ENCODE measurements at places on chromosomes 6 and 20.

DNA sequence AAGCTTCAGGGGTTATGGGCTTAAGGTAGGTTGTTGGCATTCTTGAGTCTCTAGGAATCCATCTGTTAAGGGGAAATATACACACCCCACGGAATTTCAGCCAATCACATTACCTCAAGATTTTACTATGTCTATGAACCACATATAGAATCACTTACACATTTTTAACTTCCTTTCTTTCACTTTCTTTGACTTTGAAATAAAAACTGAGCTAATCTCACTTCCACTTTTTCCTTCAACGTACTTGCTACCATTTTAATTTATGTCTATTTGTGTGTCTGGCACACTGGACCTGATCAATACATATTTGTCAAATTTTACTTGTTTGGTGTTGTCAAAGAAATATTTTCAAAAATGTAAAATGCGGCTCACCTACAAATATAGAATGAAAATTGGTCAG is 545.4 kb upstream of the JAG1 start:
- no peak for DNase-seq

GRCh38 chr20:37981568-37981967 is 51.7 kb downstream of the TTI1 start:
- no peak for DNase-seq

DNA sequence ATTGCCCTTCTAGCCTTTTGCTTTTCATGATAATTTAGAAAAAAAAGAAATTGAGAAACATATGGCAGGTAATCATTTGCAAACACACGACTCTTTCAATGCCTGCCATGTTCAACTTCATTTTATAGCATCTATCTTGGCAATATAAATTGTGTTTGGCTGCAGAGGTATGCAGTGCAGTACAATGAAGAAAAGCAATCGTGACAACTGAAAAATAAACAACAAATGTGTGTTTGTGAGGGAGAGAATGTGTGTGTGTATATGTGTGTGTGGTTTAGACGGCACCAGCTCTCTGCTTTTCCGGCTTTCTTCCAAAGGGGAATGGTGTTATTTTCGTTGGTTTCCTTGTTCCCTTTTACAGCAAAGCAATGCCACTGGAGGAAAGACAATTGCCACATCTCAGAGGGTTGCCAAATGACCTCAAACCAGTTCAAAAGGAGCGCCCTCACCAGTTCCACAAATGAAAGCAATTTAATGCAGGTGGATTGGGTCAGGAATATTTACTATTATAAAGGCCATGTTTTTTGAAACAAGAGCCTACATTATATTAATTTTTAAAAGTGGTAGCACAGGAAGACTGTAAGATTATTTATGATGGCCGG is 587.2 kb downstream of the PRKN start:
- DNase-seq = no peak

- no peak for DNase-seq
These were observed 521.4 kb upstream of the JAG1 start for GRCh38 chr20:11195169-11195568.

- peak; percentile 58 for DNase-seq
These were observed 272.3 kb downstream of the TENT5A start for GRCh38 chr6:81480139-81480538.

GRCh38 chr6:121522771-121523386 is 87.4 kb downstream of the GJA1 start:
- DNase-seq = no peak

GRCh38 chr6:97939440-97940168 is 656.6 kb upstream of the MMS22L start:
- no peak for DNase-seq

- peak; percentile 31 for DNase-seq
These were observed 58.9 kb upstream of the OPRM1 start for GRCh38 chr6:153980171-153980570.

- DNase-seq = no peak
These were observed 47.7 kb downstream of the ZNF831 start for GRCh38 chr20:59211208-59211765.

GRCh38 chr6:11374036-11375010 is 141.9 kb upstream of the NEDD9 start:
- no peak for DNase-seq

GRCh38 chr6:22253955-22254655 is 42.7 kb downstream of the PRL start:
- DNase-seq = no peak

DNA sequence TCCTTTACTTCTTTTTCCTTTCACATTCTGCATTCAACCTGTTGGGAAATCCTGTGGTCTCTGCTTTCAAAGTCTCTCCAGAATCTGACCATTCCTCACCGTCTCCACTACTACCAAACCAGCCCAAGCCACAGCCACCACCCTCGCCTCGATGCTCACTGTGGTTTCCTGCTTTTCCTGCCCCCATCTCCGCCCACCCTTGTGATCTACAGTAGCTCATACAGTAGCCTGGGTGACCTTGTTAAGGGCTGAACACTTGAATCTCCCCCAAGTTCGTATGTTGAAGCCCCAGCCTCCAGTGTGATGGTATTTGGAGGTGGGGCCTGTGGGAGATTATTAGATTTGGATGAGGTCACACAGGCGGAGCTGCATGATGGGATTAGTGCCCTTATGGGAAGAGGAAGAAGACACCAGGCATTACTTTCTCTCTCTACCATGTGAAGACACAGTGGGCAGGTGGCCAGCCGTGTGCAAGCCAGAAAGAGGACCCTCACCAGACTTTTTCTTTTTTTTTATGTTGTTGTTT is 189.0 kb upstream of the UST start:
- DNase-seq = no peak

DNA sequence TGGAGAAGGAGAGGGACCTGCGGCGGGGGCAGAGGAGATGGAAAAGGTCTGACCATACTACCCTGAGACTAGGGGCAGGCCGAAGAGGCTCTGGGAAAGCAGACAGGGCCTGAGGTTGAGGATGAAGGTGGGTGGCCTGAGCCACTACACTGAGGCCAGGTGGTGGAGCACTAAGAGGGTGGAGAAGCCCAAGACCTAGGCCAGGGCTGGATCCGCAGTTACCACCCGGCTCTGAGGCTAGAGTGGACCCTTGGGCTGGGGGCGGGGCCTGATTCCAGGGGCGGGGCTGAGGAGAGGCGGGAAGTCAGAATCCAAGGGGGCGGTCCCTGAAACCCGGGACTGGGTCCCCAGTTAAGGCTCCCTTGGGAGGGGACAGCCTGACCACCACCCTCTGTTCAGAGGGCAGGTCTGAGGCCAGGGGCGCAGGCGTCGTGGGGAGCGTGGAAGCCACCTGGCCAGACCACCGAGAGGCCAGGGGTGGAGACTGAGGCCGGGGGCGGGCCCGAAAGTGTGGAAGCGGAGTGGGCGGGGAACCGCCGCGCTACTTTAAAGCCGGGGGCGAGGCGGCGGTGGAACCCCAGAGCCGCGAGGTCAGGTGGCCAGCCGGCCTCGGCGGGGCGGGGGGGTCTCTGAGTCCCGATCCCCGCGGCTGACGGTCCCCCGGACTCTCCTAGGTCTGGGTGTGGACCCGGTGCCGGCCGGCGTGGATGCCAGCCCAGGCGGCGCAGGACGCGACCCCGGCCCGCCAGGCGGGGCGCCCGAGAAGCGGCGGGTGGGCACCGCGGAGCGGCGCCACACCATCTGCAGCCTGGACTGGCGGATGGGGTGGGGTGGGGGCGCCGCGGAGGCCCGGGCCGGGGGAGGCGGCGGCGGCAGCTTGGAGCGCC is 8.3 kb downstream of the CCM2L start:
- no peak for DNase-seq

DNA sequence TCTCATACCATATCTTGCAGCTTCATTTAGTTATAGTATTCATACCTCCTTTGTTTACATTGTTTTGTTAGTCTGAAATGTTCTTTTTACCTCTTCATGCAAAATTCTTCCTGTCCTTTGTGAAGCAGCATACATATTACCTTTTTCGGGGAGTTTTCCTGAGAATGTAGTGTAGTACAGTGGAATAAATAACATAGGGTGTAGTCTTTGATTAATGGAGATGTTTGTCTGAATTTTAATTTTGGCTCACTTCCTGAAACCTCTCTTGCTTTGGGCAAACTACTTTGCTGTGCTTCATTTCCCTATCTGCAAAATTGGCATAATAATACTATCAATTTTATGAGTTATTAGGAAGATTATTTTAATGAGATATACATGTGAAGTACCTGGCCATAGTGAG is 5.6 kb downstream of the MACROD2 start:
- no peak for DNase-seq

DNA sequence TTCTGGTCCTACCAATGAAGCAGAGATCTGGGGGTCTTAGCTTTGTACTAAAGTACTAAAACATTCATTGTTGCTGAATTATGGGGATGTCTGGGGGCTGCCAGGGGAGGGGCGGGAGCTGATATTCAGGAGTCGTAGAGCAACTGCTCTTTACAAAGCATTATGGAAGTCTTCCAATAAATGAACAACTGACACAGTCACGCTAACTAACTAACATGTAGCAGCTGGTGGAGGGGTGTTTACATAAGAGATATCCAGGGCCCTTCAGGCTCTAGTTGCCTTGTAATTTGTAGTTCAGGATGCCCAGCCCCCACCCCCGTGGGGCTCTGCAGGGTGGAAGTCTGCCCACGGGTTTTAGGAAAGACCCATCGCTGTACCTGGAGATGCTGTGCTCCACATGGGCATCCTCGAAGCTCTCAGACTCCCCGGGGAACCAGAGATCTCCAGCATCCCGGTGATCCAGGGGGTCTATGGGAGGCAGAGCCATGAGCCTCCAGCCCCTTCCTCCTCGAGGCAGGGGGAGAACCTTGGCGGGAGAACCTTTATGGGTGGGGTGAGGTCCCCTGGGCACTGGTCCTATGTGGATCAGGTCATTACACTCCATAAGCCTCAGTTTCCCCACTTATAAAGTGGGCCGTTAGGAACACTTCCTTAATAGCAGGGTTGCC is 3.4 kb downstream of the TREM2 start:
- DNase-seq = peak; percentile 76

DNA sequence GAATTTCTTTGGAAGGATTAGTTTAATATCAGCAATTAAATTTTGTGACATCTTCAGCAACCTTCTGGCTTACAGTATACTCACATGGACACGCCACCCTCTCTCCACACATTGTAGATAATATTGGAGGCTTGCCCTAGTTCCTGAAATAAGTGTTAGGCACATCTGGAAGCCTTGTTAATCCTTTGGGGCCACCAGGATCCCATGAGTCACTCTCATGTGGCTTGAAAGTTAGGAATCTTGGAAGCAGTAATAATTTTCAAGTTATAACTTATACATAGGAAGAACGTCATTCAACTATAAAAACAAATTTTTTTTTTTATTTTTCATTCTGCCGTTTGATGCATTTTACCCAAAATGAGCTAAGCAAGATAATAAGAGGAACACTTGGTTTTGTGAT is 20.5 kb downstream of the LAMA4 start:
- no peak for DNase-seq

- peak; percentile 49 for DNase-seq
These were observed 247.0 kb downstream of the ESR1 start for GRCh38 chr6:152054441-152054840.

- DNase-seq = no peak
These were observed 125.2 kb downstream of the KIF6 start for GRCh38 chr6:39599973-39600372.

GRCh38 chr6:92682516-92683398 is 736.6 kb downstream of the EPHA7 start:
- DNase-seq = no peak

DNA sequence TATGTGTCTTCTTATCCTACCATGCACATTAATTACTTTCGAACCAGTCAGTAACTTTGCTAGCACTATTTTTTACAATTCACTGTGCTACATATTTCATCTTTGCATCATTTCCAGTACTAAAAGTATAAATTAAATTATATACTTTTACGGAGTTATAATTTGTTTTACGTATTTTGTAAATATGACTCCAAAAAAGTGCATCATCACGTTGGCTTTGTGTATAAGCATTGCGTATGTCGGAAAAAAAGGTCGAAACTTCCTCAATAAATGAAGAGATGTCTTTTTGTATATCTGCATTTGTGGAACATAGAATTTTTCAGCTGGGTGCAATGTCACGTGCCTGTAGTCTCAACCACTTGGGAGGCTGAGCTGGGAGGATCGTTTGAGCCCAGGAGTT is 52.0 kb downstream of the USP49 start:
- no peak for DNase-seq

GRCh38 chr20:23326774-23327173 is 23.8 kb upstream of the NXT1 start:
- no peak for DNase-seq

GRCh38 chr20:53757472-53757913 is 163.9 kb upstream of the ZNF217 start:
- no peak for DNase-seq

- peak; percentile 42 for DNase-seq
These were observed 744 bp downstream of the RAB23 start for GRCh38 chr6:57221191-57221935.

GRCh38 chr20:49479785-49480184 is 2.7 kb downstream of the KCNB1 start:
- DNase-seq = no peak

DNA sequence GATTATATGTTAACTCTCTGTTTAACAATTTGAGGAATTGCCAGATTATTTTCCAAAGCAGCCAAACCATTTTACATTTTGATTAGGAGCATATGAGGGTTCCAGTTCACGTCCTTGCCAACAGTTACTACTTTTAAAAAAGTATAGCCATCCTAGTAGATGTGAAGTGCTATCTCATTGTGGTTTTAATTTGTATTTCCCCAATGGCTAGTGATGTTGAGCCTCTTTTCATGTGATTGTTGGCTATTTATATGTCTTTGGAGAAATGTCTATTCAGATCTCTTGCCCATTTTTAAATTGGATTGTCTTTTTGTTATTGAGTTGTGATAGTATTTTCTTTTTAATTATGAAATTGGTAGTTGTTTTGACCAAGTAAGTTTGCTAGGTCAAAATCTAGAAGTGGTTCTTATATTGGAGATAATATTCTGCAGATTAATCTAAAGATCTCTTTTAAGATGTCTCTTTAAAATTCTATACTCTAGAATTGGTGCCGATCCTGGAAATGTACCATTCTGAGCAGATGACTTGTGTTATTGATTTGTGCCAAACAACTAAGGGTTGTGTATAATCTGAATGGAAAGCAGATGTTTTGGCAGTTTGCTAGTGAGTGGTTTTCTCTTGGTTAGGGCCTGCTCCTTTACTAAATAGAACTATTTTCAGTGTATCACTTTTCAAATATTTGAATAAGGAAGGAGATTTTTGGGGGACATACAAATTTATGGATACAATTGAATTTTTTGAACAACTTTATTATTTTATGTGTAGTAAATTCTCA is 99.5 kb downstream of the CDKAL1 start:
- no peak for DNase-seq

DNA sequence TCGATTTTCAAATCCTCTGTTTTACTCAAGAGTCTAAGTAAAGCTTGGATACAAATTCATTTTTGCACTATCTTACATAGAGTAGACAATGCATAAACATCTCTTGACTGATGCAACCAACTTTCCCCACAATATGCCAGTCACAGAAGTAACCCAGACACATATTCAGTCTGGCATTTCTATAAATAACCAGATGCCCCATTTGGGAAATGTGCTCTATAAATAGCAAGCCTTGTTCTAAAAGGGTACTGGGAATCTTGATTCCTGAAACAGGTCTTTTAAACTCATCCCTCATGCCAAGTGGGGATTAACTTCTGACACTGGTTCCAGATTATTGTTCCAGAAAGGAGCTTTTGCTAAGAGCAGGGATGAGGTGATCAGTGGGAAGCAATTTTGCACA is 411.7 kb downstream of the EPM2A start:
- no peak for DNase-seq

- DNase-seq = peak; percentile 92
These were observed 32.3 kb downstream of the ELOVL2 start for GRCh38 chr6:11011787-11012234.
